ENCODE measurements at places on chromosomes 5 and 9.

DNA sequence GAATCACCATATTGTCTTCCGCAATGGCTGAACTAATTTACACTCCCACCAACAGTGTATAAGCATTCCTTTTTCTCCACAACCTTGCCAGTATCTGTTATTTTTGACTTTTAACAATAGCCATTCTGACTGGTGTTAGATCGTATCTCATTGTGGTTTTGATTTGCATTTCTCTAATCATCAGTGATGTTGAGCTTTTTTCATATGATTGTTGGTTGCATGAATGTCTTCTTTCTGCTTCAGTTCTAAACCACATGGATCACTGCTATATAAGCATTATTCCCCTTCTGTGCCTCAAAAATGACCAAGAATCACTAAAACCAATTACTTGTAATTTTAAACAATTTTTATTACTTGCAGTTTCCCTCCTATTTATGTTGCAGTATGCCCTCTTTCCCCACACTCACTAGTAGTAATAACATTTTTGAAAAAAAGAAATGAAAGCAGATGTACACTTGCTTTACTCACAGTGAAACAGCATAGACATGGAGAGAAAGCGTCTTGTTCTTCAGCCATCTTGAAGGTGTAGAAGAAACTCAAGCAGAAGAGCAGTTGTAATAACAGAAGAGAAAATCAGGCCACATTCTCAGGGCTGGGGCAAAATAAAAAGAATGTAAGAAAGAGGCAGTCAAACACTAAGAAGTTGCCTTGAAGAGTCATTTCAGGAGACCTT is 4.5 kb upstream of the TMEM252 start:
- no peak for DNase-seq

DNA sequence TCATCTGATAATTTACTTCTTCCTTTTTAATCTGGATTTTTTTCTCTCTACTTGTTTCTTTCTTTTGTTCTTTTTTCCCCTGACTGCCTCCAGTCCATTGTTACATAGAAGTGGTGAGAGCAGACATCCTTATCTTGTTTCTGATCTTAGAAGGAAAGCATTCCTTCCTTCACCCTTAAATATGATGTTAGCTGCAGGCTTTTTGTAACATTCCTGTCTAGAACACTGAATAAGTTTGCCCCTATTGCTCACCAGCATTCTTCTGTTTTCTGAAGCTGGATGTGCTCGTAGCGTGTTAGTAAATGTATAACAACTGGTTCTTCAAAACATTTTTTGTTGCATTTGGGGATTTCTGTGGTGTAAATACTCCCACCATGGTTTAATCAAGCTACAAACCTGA is 136.7 kb upstream of the NFIL3 start:
- DNase-seq, result no peak

DNA sequence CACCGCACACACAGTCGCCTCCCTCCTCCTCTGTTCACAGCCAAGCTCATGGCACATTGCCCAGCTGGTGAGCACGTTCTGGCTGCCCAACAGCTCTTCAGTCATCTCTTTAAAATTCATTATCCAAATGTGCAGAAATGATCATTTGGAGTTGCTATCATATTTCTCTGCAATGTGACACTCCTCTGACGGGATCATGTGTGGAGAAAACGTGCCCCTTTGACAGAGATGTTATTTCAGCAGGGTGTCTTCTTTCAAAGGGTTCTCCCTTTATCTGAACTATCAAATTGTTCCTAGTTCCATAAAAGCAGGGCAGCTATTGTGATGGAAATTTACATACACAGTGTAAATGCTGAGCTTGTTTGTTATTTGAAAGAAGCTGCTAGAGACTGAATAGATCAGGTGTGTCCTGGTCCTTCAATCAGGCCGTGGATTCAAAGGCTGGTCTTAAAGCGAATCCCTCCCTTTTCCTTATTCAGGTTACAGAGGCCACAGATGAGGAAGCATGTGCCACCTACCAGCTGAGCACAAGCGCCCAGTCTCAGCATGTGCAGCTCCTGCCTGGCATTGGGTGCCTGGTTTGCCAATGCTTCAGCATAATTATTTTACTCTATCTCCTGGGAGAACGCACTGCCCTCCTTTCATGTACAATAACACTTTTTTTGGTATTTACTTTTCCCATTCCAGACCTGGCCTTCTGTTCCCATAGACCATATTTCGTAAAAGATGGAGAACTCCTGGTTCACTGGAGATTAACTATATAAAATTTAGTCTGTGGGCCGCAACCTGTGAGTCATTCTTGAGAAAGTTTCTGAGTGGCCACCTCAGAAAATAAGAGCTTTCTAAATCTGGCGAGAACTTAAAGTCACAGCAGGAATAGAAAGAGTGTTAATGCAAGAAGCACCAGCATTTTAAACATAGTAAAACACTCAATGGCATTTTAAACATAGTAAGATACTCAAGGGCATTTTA is 433.7 kb downstream of the ENC1 start:
- DNase-seq, result peak; percentile 70

GRCh38 chr5:171478946-171479775 is 59.7 kb downstream of the FGF18 start:
- DNase-seq, result no peak

GRCh38 chr5:3310541-3311261 is 284.9 kb upstream of the IRX1 start:
- no peak for DNase-seq

DNA sequence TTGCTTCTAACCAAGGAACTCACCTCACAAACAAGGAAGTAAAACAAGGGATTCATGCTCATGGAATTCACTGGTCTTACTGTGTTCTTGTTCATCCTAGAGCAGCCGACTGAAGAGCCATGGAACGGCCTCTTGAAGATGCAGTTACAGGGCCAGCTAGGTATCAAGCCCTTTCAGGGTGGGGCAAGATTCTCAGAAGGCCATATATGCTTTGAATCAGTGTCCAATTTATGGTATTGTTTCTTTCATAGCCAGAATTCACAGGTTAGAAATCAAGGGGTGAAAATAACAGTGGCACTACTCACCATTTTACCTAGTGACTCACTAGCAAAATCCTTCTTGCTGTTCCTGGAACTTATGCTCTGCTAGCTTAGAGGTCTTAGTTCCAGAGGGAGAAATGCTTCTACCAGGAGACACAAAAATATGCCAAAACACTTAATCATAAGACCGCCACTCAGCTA is 159.5 kb upstream of the CDH10 start:
- DNase-seq, result no peak

DNA sequence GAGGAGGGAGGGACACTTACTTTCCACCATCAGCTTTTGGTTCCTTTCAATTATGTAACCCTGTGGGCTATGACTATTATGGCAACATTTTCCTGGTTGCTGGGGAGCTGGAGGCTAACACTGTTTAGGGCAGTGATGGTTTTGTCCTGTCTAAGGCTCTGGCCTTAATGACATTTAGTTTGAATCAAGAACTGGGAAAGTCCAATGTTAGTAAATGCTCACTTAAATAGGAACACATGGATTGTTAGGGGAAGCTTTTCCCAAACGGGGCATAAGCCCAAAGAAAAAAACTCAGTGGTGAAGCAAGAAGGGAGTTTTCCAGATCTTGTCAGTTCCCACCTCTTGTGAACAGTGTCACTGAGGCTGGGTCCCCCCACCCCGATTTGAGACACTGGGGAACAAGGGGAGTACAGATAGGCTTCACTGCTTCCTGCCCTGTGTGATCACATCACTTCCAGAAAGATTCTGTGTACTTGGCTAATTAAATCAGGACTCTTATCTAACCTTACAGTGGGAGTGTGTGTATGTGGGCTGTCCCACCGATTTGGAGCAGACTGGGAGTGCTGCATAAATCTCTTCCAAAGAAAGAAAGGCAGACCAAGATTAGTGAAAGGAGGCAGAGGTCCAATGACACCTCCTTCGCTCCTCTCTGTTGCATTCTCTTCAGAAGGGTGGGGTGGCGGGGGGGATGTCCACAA is 206.4 kb downstream of the PTTG1 start:
- DNase-seq, result no peak

GRCh38 chr9:124266826-124267201 is 9.1 kb downstream of the NEK6 start:
- no peak for DNase-seq

- no peak for DNase-seq
Measured at GRCh38 chr9:3346549-3346948, 179.3 kb downstream of the RFX3 start.
